Esophagus muscularis mucosa (tissue), 4 donors: ENCODE measurements at places on chromosomes 2 and 18. TPM values are rescaled to one million over a fixed set of nuclear protein-coding genes. Genes with fewer than 3 reads are reported as not detected.

The CD28 gene
- total RNA-seq: under 0.01 TPM

DNA sequence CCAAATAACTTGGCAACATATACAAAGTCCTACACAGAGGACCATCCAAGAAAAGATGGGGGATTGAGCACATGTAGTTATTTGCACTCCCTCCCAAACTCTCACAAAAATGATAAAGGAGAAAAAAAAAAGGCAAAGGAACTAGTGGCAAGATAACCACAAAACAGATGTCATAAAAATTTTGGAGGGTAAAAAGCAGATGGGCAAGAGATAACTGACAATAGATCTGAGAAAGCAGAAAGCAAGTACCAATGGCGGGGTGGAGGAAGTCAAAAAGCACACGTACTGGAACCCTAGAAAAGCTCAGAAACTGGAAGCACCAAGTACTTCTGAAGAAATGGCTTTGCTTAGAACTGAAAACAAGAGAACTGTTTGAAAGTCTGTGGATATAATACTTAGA is 82.0 kb downstream of the WDPCP start:
- H3K36me3 ChIP-seq: no peaks in the 10 kb centered on the region
- H3K27me3 ChIP-seq: no peaks in the 10 kb centered on the region
- no peak overlapping the region for H3K4me3 ChIP-seq
- H3K27ac ChIP-seq: no peak overlapping the region
- no peak for DNase-seq
- H3K4me1 ChIP-seq: no peaks in the 10 kb centered on the region

The SLC9A2 gene
- 0.17 TPM for total RNA-seq

The DPP10 gene
- total RNA-seq: 6.6 TPM

The ZAP70 gene
- 1.2 TPM for total RNA-seq

DNA sequence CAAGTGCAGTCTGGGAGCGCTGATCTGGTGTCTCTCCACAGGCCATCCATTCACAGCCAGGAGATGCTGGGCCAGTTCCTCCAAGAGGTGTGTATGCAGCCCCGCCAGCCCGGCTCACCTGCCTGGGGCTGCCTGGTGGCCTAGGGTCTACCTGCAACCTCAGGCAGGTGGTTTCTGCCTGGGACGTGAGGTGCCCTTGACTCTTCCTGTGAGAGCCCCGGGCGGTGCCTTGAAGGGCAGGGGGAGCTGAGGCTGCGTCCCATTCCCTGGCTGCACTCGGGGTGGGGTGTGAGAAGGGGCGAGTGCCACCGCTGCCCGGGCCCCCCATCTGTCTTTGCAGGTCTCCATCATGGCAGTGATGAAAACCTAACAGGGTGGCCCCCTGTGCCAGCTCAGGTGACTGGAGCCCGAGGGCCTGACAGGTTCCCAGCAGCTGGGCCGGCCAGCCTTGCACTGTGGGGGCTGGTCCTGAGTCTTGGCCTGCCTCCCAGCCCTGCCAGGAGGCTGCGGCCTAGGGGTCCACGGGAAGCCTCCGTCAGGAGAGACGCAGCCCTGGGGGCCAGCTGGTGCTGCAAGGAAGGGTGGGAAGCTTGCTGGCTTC is 11.9 kb downstream of the CAPN10 start:
- H3K4me1 ChIP-seq: peaks cover 21% of the 10 kb centered on the region
- H3K27ac ChIP-seq: no peak overlapping the region
